Esophagus (tissue), 2 donors: ENCODE measurements at places on chromosomes 1 and 21. TPM values are rescaled to one million over a fixed set of nuclear protein-coding genes. Genes with fewer than 3 reads are reported as not detected.

ITLN2 gene
- 0.09 TPM for polyA plus RNA-seq

BRINP3 gene
- polyA plus RNA-seq: 0.10 TPM

ZNF593OS gene
- 0.12 TPM for polyA plus RNA-seq

TTLL10 gene
- polyA plus RNA-seq: 0.43 TPM

OR2L2 gene
- polyA plus RNA-seq: not detected

PRAMEF10 gene
- not detected for polyA plus RNA-seq

IL19 gene
- polyA plus RNA-seq: 0.22 TPM

CRB1 gene
- 0.01 TPM for polyA plus RNA-seq

CXADR gene
- polyA plus RNA-seq: 9.8 TPM

EFNA3 gene
- polyA plus RNA-seq: 16.3 TPM

CR1L gene
- not detected for polyA plus RNA-seq

TRAF3IP3 gene
- 2.5 TPM for polyA plus RNA-seq

LAPTM5 gene
- polyA plus RNA-seq: 15.5 TPM

LCE1E gene
- not detected for polyA plus RNA-seq

NHLH1 gene
- 0.09 TPM for polyA plus RNA-seq

UBL4B gene
- not detected for polyA plus RNA-seq

KRTAP10-9 gene
- polyA plus RNA-seq: not detected

GUCA2A gene
- not detected for polyA plus RNA-seq

LRRN2 gene
- polyA plus RNA-seq: 0.65 TPM

RSPH1 gene
- polyA plus RNA-seq: 0.20 TPM
